Osteocyte (in vitro differentiated cells): ENCODE measurements at places on chromosomes 7 and 10.
A peak's percentile ranks its signal among the peaks of the same experiment; 100 is the strongest.

- DNase-seq, result no peak
Observed at GRCh38 chr10:50517626-50518025, 106.1 kb downstream of the SGMS1 start.

DNA sequence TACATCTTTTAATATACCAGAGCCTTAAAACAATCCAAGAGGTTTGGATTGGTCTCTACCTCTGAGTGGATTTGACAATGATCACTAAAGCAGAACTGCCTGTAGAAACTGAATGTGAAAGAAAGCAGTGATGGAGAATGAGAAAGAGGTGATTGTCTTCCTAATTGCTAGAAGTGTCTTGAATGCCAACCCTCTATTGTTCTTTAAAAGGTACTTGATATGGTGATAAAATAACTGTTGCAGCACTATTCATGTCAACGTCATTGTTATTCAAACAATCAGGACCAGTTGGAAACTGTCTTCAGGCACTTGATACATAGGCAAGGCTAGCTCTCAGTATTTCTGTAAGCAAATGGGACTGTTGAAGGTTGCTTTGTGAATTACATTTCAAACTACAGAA, 47.9 kb upstream of the ITPRID1 start:
- no peak for DNase-seq

GRCh38 chr10:670038-670437, 19.4 kb downstream of the DIP2C start:
- peak; percentile 38 for DNase-seq

- no peak for DNase-seq
Observed at GRCh38 chr7:134533288-134533771, 6.0 kb downstream of the AKR1B10 start.

DNA sequence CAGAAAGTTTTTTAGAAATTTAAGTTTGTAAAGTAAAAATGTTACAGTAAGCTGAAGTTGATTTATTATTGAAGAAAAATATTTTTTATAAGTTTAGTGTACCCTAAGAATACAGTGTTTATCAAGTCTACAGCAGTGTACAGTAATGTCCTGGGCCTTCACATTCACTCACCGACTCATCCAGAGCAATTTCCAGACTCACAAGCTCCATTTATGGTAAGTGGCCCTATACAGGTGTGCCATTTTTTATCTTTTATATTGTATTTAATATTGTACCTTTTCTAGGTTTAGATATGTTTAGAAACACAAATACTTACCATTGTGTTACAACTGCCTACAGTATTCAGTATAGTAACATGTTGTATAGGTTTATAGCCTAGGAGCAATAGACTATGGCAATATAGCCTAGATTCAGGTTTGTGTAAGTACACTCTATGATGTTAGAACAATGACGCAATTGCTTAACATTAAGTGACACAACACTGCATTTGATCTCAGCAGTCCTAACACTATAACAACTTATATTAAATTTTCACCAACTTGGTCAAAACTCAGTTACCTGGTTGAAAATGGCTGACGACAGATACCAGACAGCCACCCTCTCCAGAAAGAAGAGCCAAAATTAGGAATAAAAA, 45.7 kb downstream of the HIBADH start:
- no peak for DNase-seq

DNA sequence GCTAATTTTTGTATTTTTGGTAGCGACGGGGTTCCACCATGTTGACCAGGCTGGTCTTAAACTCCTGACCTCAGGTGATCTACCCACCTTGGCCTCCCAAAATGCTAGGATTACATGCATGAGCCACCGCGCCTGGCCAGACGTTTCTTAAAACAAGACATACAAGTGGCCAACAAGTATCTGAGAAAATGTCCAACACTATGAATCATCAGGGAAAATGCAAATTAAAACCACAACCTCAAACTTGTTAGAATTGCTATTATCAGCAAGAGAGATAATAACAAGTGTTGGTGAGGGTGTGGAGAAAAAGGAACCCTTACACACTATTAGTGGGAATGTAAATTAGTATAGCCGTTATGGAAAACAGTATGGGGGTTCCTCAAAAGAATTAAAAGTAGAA, 148.6 kb downstream of the SUGCT start:
- DNase-seq, result no peak

GRCh38 chr10:29823553-29824080, 188.8 kb upstream of the SVIL start:
- no peak for DNase-seq

DNA sequence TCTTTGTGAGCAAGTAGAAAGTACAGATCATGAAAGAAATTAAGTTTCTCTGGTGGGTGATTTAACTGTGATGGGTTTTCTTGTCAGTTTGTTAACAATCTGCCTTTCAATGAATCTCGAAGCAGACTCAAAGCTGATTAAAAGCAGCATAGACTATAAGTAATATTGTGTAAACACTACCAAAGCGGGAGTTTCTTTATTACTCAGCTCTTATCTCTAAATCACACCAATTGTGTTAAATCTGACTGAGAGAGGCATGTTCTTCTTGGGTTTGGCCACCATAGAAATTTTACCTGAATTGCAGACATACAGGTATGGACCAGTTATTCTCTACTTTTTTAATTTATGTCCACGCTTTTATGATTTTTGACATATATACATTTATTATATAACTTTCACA, 65.2 kb downstream of the DKK1 start:
- no peak for DNase-seq

DNA sequence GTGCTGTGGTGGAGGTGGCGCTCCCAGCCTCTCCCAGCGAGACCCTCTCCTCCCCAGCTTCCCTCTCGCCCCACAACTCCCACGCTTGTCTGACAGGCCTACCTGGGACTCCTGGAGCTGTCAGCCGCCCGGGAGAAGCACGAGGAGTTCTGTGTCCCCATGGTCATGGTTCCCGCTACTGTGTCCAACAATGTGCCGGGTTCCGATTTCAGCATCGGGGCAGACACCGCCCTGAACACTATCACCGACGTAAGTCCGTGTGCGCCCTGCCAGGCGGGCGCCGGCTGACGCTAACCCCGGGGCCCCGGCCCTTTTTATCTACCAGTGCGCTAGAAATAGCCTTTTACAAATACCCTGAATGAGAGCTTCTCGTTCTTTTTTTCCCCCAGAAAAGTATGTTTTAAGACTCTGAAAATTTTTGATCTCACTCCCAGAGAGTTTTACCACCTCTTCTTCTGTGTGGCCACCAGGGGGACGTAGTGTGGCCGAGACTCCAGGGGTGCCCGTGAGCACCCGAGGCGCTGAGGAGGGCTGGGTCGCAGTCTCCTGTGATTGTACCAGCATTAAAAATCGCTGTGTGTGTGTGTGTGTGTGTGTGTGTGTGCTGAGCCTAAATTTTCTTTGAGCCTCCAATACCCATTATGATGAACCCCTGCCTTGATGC, 52.6 kb downstream of the PFKP start:
- no peak for DNase-seq

DNA sequence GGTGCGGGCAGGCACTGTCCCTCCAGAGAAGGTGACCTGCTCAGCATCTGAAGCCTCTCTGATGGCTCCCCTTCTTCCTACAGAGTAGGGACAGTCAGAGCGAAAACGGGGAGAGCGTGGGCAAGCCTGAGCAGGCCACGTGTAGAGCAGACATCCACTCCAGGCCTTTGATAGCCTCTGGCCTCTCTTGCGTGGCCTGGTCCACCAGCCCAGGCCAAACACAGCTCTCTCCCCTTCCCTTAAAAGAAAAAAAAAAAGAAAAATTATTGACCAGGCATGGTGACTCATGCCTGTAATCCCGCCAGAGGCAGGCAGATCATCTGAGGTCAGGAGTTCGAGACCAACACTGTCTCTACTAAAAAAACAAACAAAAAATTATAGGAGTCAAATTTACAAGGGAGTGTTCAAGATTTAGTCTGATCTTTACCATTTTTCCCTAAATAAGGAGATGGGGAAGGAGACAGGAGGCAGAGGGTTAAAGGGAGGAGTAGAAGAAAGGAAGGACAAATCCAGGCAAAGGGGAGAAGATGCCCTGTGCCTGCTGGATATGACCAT, 84.8 kb downstream of the PLXNA4 start:
- no peak for DNase-seq

DNA sequence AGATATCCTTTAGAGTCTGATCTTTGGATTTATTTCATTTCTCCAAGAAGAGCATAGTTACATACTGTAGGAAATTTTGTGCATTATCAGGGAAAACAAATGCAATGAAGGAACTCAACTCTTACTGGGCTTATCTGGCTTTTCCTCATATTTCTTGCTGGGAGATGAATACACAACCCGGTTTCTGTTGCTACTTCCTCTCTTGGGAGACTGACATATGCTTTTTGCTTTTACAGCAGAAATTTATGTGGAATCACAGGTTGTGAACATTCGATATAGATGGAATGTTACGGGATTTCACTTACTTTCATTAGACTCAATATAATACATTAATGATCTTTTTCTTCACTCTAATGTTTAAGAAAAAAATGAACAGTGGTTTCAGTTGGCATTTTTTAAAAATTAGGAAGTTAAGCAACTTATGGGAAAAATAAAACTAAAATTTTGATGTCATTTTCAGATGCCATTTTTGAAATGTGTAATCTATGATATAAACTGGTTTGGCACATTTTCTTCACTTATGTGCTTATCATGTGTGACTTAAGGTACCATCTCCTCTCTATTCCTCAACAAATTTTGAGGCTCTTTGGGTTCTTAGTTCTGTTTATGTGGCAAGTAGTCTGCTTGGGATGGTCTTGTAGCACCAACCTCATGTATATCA, 7.1 kb downstream of the SND1 start:
- no peak for DNase-seq

DNA sequence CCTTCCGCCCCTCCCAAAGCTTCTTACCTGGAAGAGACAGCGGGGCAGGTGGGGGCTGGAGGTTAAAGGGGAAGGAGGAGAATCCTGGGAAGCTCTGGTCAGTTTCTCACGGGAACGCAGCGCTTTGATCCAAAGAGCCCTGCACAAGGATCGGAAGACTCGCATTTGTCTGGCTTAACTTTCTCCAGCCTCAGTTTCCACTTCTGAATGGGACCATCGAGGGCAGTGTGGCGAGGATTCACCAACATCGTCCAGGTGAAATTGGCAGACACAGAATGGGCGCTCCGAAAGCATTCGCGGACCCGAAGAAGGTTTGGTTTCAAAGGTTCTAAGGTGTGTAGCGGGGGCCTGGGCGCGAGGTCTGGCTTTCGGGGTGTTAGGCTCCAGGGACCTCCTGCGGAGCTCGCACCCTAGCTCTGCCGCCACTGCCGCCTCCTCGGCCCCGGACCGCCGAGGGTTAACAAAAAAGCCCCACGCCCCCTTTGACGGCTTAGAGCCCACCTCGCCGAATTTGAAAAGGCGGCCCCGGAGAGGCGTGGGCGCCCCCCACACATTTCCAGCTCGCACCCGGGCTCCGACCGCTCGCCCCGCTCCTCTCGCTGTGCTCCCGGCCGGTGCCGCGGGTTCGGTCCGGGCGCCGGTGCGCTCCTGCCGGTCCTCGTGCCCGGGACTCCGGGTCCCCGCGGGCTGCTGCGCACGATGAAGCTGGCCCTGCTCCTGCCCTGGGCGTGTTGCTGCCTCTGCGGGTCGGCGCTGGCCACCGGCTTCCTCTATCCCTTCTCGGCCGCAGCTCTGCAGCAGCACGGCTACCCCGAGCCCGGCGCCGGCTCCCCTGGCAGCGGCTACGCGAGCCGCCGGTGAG, at the start of gene COL26A1:
Gene COL26A1, plus strand, starts transcription at position 542 of the 862 bp plus-strand sequence. Its CDS starts 158 bp downstream, at position 700.
- peak; percentile 88 for DNase-seq

- peak; percentile 74 for DNase-seq
Observed at GRCh38 chr10:49596836-49597235, 13.3 kb upstream of the SLC18A3 start.

DNA sequence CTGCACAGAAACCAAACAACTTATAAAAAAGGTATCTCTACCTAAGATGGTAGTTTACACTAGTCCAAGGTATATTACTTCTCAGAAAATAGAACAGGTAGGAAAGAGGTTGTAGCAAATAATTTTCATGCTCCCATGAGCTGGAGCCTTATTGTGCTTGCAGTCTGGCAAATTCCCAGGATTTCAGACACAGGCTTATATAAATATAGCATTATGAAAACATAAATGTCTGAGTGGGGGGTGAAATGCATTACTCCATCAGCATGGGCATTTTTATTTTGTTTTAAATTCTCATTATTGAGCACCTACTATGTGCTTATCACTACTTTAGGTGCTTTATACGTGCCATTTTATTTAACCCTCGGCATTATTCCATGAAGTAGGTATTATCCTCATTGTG, 83.0 kb upstream of the PHYHIPL start:
- no peak for DNase-seq

DNA sequence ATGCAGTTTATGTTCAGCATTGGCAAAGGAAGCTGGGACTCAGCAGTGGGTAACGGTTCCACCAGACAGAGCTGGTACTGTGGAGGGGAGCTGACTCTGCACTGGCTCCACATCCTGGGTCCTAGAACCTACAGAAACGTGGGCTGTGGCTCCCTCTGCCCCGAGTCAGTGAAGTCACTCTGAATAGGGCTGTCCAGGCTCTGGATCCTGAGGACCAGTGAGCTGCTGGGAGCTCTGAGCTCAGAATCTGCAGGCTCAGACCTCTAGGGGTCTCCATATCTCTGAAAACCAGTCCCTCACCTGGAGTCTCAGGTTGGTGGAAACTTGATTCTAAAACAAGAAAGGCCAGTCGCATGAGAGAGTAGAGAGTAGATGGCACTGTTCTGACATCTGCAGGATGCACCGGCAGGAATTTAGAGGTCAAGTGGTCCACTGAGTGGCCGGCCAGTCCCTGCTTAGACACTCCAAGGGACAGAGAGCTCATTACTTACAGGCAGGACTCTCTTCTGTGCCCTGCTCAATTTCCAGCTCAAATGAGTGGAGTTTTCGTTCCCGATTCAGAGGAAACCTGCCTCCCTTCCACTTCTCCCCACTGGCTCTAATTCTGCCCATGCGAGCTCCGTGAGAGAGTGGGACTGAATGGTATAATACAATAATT, 18.6 kb downstream of the NPFFR1 start:
- DNase-seq, result no peak

DNA sequence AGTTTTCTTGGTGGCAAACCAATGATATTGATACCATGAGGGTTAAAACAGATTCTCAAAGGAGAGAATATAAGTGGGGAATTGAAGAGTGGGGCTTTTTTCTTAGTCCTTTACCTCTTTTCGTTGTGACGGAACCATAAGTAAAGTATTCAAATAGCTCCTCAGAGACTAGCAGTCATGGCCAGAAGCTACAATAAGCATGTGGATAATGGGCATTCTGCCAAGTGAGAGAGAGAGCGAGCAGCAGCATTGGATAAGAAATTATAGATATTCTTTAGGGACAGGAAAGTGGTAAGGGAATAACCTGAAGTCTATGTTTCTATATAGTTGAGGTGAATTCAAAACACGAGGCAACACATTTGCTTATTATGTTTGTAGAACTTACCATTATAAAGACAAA, 235.1 kb downstream of the SEMA3E start:
- no peak for DNase-seq

- no peak for DNase-seq
Observed at GRCh38 chr10:116732573-116732972, 9.8 kb downstream of the HSPA12A start.
